Smooth muscle cell of bladder (primary cell): ENCODE measurements at places on chromosomes 3 and 15. TPM values are rescaled to one million over a fixed set of nuclear protein-coding genes. Genes with fewer than 3 reads are reported as not detected.

Gene ZNF106
- 76.9 and 90.5 TPM in 2 replicates for total RNA-seq

Gene WDR73
- 22.0 and 23.8 TPM in 2 replicates for total RNA-seq

Gene RTP3
- not detected in 2 replicates for total RNA-seq

Gene UROC1
- total RNA-seq, result not detected in 2 replicates
